ENCODE measurements at places on chromosomes 13 and 19.

GRCh38 chr13:70189981-70190380 is 81.7 kb upstream of the KLHL1 start:
- no peak for DNase-seq

DNA sequence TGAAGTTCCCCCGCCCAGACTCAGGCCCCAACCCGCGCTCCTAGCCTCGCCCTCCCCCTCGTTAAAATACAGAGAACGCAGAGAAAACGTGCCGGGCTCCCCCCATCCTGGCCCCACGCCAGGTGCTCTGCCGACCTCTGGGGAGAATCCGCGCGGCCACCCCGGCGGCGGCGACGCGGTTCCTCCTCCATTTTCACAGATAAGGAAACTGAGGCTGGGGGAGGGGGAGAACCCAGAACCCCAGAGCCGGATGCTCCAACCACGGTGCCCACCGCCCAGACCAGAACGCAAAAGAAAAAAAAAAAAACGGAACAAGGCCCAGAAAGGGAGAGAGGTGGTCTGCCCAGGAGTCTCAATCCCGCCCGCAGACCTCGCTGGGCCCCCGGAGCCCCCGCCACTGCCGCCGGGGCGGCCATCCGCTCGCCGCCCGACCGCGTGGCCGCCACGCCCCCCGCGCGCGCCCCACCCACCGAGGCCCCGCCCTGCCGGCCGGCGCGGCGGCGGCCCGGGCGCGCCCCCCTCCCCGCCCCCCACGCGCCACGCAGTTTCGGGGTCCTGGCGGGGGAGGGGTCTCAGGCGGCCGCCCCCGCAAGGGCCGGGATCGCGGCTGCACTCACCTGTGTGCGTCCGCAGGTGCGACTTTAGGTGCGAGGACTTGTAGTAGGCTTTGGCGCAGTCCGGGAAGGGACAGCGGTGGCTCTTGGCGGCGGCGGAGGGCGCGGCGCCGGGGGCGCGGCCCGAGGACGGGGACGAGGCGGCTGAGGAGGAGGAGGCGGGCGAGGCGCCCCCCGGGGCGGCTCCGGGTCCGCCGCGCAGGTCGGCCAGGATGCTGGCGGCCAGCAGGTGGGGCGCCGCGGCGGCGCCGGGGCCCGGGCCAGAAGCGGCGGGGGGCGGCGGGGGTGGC is 703 bp downstream of the KLF16 start:
- DNase-seq, result no peak

GRCh38 chr13:35681685-35682084 is 205.2 kb upstream of the MAB21L1 start:
- no peak for DNase-seq

GRCh38 chr19:16325641-16326400 is 1.2 kb downstream of the KLF2 start:
- DNase-seq, result no peak

GRCh38 chr19:15210323-15210781 is 9.6 kb upstream of the NOTCH3 start:
- DNase-seq, result no peak

GRCh38 chr19:35438527-35438926 is 9.5 kb upstream of the FFAR2 start:
- DNase-seq, result no peak

GRCh38 chr19:1266129-1266915 is 2.8 kb upstream of the CIRBP start:
- peak; percentile 60 for DNase-seq

- DNase-seq, result no peak
These were observed 8.7 kb upstream of the SPC24 start for GRCh38 chr19:11164296-11164695.

- DNase-seq, result no peak
These were observed 6.8 kb downstream of the SYNGR4 start for GRCh38 chr19:48370955-48371354.

DNA sequence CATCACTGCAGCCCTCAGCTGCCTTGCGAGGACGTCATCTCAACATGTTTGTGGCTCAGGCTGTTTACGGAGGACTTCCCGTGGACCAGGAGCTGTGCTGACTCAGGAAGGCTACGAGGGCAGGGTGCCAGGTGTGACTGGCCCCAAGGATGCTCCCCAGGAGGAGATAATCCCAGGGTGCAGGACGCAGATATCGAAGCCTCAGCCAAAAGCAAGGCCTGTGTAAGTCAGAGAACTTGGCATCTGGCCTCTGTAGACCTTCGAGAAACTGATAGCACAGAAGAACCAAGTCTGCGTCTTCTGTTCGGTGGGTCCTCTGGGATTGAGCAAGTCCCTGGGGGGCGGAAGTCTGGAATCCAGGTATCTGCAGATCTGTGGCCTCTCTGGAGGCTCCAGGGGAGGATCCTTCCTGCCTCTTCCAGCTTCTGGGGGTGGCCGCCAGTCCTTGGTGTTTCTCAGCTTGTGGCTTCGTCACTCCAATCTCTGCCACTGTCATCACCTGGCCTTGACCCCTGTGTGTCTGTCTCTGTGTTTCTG is 2.6 kb upstream of the DOHH start:
- DNase-seq, result no peak

DNA sequence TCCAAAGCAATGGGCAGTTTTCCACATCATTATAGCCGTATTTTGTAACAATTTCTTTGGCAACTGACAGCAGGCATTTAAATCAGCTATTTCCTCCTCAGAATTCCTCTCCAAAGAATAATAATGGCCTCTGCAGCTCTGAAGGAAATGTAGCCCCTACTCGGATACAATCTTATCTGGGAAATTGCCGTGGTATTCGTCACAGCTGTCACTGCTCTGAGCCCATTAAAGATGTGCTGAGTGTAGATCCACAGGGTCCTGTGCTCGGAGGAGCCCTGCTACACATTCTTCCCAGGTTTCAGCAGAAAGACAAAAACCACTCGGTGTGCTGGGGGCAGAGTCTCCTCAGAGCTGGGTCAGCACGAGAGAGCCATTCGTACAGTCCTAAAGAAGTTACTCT is 33.1 kb downstream of the MZT1 start:
- DNase-seq, result no peak

DNA sequence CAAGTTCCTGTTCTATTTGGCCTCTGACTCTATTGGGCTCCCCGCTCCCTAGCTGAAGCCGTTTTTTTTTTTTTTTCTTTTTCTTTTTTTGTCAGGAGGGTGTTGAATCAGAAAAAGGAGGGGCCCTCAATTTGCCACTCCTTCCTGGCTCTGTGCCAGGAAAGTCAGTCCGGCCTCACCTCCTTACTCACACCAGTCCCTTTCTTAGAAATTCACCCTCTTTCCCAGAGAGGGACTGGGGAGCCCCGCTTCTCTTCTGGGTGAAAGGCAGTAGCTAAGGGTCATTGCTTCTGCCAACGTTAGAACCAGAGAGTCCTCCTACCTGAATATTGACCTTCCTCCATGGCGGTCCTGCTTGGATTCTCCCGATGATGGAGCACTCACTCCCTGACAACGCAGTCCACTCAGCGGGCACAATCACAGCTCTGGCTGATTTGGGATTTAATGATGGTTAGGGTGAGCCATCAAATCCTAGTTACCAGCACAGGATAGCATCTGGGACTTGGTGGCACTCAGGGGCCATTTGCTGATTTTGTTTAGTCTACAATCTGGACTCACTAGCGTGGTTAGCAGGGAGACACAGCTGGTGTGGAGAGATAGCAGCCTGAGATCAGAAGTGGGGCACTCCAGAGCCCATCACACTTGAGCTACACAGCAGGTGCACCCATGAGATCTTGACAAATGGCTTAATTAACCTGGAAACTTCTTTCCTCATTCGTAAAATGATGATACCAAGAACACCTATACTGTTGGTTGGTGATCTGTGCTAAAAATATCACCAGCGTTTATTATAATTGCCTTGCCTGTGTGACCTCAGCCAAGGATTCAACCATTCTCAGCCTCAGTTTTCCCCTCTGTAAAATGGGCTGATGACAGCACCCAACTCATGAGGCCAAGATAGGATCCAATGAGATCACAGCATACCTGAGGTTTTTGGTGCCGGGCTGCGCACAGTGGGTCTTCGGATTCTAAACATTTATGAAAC is 2.2 kb downstream of the FCER2 start:
- no peak for DNase-seq

DNA sequence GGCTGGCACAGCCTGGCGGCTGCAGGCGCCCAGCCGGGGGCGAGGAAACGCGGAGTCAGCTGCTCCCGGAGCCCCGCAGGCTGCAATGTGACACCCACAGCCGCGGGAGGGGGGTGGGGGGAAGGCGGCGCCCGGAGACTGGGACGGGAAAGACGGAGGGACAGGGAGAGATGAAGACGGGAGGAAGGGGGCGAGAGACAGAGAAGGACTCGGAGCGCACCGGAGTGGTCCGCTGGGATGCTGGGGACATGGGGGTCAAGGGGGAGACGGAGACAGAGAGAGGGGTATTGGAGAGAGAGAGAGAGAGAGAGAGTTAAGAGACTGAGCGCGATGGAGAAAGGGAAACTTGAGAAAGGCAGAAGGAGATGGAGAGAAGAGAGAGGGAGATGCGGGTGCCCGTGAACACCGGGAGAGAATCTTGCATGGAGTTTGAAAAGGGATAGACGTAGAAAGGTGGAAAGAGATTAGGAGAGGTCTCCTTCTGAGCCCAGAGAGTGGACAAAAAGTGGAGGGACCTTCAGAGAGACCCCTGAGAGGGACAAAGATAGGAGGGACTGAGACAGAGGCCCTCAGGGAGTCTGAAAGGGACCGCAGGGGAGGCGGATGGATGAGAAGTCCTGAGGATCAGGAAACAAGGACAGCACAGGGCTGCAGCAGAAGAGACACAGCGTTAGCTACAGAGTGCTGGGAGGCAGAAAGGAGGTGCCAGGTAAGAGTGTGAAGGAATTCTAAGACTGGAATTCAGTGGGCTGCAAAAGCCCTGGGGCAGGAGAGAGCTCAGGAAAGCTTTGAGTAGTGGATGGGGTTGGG is 1.0 kb downstream of the SCN1B start:
- peak; percentile 46 for DNase-seq

DNA sequence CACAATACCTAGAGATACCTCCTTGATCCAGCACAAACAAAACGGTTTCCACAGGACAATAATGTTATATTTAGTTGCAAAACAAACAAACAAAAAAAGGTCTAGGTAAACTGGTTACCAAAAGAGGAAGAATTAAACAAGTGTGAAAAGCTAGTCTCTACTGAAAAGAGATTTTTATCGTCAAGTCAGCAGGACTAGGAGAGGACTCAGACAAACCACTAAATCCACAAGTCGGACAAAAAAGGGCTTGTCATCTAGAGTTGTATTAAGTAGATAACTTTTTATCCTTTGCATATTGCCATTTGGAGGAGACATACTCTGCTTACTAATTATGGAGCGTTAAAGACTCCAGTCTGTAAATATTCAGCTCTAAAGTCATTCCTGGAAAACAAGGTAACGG is 9.9 kb upstream of the KPNA3 start:
- DNase-seq, result no peak

DNA sequence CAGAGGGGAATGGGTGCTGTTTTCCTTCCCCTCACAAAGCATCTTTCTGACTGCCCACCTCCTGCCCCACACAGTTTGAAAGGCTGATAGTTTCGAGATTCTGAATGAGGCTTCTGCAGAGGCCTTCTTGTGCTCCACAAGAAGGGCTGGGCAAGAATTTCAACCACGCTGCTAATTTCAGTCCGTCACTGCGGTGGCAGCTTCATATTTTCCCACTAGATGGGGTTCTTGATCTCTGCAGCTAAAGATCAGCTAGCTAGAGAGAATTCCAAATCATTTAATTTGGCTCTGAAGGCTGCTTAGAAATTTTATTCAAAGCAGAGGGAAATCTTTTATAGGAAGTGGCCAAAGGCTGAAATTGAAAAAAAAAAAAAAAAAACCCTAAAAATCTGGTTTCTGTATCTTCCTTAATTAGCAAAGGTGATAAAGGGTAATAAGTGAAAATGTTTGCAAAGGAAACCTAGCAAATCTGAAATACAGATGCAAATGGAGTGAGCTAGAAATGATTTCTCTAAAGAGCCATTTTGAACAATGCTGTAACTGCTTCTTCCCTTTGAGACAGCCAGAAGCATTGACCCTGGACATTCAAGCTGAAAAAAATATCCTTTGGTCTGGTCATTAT is 38.0 kb upstream of the C13orf42 start:
- DNase-seq, result peak; percentile 45

GRCh38 chr13:98797456-98797855 is 45.0 kb upstream of the SLC15A1 start:
- DNase-seq, result no peak

- DNase-seq, result no peak
These were observed 4.6 kb upstream of the RFXAP start for GRCh38 chr13:36814465-36814864.

DNA sequence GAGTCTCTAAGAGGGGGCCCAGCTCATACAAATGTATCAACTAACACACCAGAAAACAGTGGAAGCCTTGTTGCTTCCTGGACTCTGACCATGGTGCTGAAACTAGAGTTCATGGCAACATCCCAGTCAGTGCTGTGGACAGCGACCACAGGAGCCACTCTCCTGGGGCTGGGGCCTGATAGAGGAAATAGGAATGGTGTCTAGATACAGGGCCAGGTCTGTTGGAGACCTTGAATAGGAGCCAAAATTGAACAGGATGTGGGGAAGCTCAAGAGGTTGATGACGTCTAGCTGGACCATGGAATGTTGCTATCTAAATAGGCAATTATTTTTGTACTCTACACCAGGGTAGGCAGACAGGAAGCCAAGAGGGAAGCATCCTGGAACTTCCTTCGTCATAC is 21.7 kb downstream of the LILRB4 start:
- DNase-seq, result no peak

DNA sequence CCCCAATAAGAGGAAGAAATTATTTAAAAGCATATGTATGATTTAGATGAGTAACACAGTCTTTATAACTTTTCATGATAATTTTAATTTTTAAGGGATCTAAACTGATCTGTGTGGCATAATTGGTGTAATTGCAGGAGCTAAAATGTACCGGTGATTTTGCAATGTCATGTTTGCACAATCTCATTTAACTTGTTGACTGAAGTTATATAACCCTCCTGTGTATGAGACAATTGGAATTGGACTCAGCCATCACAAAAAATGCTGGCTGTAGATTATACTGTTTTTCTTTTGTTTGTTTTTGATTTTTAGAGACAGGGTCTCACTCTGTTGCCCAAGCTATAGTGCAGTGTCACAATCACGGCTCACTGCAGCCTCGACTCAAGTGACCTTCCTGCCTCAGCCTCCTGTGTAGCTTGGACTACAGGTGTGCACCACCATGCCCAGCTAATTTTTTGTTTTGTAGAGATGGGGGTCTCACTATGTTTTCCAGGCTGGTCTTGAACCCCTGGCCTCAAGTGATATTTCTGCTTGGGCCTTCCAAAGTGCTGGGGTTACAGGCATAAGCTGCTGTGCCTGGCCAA is 26.1 kb downstream of the FGF9 start:
- no peak for DNase-seq

GRCh38 chr19:1754636-1755466 is 1.5 kb downstream of the ONECUT3 start:
- no peak for DNase-seq

DNA sequence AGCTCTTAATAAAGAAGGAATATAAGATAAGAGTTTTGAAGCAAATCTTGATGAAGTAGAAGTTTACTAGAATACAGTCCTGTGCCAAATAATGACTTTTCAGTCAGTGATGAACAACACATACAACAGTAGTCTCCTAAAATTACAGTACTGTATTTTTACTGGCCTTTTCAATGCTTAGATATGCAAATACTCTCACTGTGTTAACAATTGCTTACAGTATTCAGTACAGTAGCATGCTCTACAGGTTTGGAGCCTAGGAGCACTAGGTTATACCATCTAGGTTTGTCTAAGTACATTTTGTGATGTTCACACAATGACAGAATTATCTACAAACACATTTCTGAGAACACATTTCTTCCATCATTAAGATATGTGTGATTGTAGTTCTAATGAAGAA is 316.7 kb upstream of the KLHL1 start:
- no peak for DNase-seq

GRCh38 chr19:15595069-15595468 is 19.9 kb upstream of the CYP4F8 start:
- DNase-seq, result no peak

GRCh38 chr19:55058781-55059610 is 4.0 kb downstream of the RDH13 start:
- DNase-seq, result no peak

Data from anterior cingulate cortex (tissue), 58 donors.